ENCODE measurements at places on chromosomes 13 and 19.

DNA sequence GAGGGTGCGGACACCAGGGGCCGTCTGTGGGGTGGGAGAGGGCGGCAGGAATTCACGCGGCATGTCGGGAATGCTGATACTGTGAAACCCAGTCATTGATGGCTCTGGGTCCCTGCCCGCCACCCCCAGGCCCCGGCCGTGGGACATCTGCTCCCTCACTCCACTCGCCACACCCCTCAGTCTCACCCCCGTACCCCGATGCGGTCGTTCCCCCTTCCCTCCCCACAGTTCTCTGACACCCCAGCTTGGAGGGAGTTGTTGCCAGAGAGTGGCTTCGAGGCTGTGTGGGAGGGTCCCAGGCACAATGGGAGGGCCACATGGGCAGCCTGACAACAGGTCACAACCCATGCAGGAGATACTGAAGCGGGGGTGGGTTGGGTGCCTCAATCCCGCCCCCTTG is 1.8 kb downstream of the MAG start:
- DNase-seq, result no peak

- DNase-seq, result no peak
Measured at GRCh38 chr19:3080286-3080685, 13.9 kb upstream of the GNA11 start.

DNA sequence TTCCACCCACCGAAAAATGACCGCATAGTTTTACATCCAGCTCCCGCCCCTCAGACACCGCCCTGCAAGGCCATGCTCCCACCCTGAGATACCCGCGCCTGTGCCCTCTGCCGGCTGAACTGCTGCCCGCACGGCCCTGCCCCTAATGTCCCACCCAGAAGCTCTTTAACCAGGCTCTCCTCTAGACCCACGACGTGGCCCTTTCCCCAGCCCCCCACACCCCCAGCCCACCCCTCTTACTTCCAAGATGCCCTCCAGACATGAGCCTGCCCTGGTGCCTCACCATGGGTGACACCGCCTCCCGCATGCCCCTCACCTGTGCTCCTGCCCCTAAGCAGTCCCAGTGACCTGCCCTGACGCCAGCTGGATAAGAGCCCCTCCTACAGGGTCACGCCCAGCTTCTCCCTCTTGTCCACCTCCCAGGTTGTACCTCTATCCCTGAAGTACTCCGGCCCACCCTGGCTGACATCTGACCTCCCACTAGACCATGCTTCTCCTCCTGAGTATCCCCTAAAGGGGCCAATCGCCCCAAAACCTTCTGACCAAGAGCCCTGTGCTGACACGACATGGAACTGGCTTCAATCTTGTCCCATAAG is 51.2 kb downstream of the COLGALT1 start:
- DNase-seq, result no peak

- no peak for DNase-seq
Measured at GRCh38 chr13:110855363-110855762, 59.5 kb downstream of the ANKRD10 start.

- DNase-seq, result no peak
Measured at GRCh38 chr13:112995395-112996191, 26.6 kb downstream of the MCF2L start.

GRCh38 chr19:3672993-3673392 is 27.3 kb downstream of the PIP5K1C start:
- DNase-seq, result no peak

GRCh38 chr13:40776681-40777165 is 5.7 kb upstream of the MRPS31 start:
- DNase-seq, result no peak

DNA sequence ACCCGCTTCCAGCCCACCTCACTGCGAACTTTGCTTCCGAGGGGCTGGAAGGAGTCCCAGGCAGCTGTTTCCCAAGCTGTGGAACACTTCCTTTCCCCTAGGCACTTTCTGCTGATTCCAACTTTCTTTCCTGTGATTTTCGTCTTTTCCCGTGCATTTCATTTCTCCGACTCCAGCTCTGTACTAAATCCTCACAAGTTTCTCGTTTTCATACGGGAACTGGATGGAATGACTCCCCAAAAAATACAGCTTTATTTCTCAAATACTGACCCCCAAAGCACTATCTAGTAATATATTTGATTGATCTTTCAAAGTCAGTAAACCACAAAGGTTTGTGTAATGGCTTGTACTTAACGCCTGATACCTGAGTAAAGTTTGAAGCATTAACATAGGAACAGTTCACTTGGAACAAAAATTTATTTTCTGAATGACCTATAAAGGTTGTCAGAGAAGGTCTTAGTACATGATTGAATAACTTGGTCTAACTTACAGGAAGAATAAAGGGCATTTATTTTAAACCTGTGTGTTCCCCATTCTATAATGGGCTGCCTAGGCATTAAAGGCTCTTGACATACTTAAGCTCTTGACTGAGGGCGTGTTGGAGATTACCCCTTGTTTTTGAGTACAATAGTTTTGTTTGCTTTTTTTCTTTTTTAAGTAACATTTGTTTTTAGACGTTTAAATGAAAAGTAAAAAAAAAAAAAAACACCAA is 1.3 kb upstream of the PCDH9 start:
- no peak for DNase-seq

DNA sequence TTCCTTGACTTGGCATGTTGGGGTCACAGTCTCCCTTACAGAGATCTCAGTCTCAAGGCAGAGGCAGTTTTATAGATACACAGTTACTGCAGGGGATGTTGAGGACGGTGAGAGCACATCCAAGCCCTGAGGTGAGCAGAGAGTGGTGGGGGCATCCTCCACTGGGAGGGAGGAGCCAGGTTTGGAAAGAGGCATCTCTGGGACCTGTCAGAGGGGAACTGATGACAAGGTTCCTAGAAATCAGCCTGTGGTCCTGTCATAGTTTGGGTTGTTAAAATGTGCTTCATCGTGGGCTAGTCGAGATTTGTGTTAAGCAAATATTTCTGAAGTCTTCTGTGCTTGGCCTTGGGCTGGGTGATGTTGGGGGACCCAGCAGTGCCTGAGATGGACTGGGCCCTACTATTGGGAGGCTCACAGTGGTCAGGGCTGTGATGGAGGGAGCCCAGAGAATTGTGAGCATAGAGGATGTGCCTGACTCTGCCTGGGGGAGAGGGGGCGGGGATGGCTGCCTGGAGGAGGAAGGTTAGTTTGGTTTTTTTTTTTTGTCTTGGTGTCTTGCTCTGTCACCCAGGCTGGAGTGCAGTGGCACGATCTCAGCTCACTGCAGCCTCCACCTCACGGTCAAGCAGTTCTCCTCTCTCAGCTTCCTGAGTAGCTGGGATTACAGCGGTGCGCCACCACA is 3.9 kb downstream of the SUPT5H start:
- DNase-seq, result no peak

GRCh38 chr13:97193577-97193976 is 28.6 kb upstream of the MBNL2 start:
- DNase-seq, result no peak

DNA sequence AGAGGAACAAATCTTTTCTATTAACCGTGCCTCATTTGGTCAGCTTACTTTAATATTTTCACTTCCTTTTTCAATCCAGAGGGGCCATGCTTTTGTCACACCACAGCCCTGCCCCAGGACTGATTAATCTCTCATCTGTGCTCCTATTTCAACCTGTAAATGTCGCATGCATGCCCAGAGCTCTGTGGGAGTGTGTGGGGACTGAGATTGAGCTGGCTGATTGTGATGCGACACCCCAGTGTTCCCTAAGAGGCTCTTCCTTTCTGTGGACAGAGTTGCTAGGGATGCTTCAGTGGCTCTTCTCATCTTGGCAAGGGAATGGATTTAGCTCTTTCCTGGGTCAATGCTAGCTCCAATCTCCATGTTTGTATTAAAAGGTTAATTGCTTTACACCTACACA is 249.6 kb downstream of the TDRD3 start:
- no peak for DNase-seq

- DNase-seq, result no peak
Measured at GRCh38 chr19:29489172-29489951, 36.4 kb upstream of the VSTM2B start.

DNA sequence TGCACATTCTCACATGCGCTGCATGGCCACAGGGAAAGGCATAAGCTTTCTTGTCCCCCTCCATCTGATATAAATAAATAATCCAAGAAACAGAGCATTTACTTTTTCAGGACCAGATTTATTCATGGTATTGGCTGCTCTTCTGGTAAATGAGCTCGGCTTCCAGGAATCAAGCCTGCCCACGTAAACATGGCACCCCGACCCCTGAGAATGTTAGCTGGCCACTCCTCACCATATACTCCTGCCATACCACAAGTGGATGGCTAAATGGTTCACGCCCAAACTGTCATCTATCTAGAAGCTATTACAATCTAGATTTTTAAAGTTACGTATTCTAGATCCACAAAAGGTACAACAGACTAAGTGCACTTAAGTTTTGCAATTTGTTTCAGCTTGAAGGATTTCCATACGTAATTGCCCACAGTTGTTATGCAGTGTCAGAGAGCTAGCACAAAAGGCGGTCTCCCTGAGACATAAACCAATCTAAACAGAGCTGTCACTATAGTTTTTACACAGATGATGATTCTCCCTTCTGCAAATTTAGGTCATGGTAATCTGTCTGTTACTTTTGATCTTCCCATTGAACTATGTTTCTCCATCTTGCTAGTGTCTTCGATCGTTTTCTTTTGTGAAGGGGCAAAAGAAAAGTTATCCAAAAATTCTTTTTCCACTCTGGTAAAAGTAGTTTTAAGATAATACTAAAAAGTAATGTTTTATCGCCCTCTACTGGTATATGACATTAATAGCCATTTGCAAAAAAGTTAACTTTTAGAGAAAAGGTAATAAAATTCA is 16.2 kb upstream of the FOXO1 start:
- DNase-seq, result peak; percentile 7

GRCh38 chr19:10085641-10086590 is at the start of gene SHFL:
Gene SHFL, plus strand, starts transcription at chr19:10086317. Its CDS starts 111 bp downstream, at chr19:10086428.
- DNase-seq, result no peak

DNA sequence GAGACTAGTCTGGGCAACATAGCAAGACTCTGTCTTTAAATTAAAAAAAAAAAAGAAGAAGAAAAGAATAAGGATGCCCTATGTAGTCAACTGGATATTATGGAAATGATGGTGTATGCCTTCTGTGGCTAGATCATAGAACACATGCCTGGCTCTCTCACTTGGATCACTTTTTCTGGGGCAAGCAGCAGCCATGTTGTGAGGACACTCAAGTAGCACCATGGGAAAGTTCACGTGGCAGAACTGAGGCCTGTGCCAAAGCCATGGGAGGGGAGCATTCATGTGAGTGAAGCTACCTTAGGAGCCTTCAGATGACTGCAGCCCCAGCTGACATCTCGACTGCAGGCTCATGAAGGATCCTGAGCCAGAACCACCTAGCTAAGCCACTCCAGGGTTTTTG is 12.0 kb downstream of the PLAUR start:
- DNase-seq, result no peak

GRCh38 chr19:38385804-38386257 is 2.0 kb downstream of the GGN start:
- DNase-seq, result no peak

DNA sequence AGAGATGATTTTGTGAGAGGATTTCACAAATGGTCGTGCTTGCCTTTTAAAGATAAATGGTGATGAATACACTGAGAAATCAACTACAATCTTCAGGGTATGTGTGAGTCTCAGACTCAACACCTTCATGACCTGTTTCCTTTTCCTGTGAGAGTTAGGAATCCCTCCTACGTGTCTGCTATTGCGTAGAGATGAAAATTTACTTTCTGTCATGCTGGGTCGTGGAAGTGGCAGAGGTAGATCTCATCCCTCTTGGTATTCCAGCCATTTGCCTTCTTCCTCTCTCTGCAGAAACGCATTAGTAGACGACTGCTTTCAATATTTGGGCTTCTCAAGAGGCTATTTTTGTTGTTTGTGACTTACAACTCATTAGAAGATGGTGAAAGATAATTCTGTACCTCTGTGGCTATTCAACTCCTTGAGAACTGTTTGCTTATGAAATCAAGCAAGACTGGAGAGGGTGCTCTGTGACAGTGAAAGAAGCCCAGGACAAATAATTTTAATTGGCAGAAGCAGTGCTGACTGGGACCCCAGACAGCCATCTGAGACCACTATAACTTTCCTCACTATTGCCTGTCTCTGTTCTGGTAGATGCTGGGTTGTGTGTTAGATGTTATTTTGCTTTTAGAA is 233.1 kb downstream of the LACC1 start:
- DNase-seq, result no peak

DNA sequence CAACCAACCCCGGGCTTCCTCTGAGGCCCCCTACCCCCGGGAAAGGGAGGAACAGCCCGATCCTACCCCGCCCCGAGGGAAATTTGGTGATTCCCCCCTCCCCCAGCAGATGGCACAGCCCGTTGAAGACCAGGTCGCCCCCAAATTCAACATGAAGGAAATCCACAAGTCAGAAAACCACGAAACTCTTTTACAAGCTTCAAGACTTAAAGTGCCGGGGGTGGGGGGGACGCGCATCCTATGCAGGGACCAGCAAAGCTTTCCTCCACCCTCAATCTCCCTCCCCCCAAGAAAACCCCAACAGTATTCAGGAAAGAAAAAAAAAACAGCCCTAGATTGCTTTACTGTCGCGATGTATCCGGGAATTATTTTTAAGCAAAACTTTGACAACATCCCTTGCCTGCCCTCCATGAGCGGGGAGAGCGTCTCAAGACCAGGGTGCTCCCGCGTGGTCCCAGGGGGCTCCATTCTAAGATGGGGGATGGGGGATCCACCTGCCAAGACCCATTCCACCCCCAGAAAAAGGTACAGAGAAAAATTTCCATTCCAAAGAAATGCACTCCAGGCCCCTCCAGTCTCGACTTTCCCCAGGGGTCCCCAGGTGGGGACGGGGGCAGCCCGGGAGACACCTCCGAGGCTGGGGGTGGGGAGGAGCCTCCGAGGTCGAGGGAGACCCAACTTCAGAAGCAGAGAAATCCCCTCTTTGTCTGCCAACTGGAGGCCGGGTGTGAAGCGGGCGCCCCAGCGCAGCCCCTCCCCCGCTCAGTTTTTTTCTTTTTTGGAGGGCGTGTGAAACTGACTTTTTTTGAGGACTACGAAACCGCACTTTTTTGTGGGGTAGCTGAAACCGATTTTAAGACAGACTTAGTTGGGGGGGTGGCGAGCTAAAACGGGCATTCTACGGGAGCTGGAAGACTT is 1.5 kb downstream of the TCF3 start:
- no peak for DNase-seq

DNA sequence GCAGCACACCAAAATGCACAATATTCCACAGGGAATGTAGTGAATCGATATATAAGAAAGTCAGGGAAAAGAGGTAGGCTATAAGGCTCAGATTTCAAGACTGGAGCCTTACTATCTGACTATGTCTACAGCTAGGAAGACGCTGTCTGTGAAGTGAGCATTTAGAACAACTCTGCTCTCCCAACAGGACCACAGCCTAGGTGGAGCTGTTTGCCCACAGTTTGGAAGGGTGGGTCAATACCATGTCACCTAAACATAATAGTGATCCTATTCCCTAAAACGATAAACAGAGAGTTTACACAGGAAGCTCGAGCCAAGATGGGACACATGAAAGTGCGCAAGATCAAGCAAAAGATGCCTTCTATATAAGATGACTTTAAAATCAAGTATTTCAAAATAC is 2486.0 kb upstream of the PCDH20 start:
- DNase-seq, result peak; percentile 1

- no peak for DNase-seq
Measured at GRCh38 chr19:31424861-31425620, 75.8 kb upstream of the TSHZ3 start.

Measured in A549 (cell line).